Occipital lobe (tissue), 3 donors: ENCODE measurements at places on chromosomes 7 and 10.

DNA sequence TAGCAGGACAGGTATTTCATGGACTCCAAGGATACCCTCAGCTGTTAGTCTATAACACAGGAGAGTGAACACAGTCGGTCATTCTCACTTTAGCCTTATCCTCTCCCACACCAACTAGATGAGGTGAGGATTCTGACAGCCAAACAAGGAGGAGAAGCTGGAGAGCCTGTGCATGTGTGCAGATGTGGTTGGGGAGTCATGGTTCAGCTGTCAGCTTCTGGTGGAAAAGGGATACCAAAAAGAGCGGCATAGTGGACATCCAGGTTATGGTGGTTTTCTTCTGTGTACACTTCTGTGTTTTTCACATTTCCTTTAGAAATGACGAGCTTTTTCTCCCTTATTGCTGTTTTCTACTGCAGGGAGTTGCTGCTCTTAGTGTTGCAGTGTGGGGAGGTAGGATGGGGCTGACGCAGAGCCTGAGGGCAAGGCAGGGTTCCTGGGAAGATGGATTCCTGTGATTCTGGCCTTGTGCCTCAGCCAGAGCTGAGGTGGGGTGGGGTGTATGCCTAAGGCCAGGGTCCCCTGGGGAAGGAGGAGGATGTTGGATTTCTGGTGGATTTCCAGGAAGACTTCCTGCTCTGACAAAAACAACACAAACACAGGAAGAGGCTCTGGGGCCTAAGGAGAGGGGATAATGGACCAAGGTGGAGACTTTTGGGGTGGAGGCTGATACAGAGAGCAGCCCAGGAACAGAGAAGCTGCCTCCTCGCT lies 26.6 kb downstream of the PLAU start:
- DNase-seq = no peak

GRCh38 chr7:2325162-2325561 lies 10.9 kb upstream of the SNX8 start:
- DNase-seq = no peak

GRCh38 chr10:19546224-19546623 lies 270.0 kb upstream of the PLXDC2 start:
- no peak for DNase-seq

- DNase-seq = no peak
Measured at GRCh38 chr7:155204744-155205367, 92.8 kb upstream of the INSIG1 start.

DNA sequence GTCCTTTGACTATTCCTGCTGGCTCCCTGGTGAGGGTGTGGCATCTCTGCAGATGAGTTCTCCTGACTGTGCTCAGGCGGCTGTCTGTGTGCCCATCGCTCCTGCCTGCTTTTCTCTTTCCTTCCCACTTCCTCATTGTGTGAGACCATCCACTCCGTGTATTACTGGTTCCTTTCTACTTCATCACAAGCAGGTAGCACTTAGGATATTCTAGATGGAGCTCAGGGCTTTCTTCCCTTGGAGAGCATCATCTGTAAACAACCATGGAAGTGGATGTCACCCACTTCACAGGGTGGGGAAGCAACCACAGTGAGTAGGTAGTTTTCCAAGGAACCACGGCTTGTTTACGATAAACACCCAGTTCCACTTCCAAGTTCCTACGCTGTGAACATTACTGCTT lies 15.7 kb downstream of the DNAJB6 start:
- no peak for DNase-seq

DNA sequence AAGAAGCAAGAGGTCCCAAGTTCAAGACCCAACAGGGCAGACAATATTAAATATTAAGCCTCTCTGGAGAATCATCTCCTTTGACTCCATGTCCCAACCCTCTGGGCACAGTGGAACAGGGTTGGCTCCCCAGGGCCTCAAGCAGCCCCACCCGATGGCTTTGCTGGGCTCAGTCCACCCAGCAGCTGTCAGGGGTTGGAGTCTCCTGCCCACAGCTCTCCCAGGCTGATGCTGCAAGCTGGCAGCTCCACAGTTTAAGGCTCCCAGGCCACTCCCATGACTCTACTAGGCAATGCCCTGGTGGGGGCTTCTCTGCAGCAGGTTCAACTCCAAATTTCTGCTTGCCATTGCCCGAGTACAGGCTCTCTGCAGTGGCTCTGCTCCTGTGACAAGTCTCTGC lies 55.1 kb downstream of the LARP4B start:
- no peak for DNase-seq

GRCh38 chr10:128633864-128634540 lies 507.8 kb upstream of the MKI67 start:
- DNase-seq = no peak

DNA sequence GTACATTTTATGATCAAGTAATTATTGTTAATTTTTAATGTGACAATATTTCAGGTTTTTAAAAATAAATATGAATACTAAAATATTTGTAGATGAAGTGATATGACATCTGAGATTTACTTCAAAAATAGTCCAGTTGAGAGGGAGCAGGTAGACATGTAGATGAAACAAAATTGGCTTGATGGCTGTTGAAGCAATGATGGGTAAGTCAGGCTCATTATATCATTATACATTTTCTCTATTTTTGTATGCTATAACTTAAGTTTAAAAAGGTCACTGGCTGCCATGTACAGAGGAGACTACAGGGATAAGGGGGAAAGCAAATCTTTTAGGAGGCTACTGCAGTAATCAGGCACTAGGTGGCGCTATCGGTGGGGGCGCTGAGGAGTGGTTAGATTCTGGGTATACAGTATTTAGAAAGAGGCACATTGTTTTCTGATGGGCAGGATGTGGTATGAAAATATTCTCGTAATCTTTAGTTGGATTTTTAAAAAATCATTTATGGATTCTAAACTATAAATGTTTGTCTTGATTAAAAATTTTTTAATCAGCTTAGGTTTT lies 189.8 kb upstream of the IMMP2L start:
- DNase-seq = peak; percentile 23

DNA sequence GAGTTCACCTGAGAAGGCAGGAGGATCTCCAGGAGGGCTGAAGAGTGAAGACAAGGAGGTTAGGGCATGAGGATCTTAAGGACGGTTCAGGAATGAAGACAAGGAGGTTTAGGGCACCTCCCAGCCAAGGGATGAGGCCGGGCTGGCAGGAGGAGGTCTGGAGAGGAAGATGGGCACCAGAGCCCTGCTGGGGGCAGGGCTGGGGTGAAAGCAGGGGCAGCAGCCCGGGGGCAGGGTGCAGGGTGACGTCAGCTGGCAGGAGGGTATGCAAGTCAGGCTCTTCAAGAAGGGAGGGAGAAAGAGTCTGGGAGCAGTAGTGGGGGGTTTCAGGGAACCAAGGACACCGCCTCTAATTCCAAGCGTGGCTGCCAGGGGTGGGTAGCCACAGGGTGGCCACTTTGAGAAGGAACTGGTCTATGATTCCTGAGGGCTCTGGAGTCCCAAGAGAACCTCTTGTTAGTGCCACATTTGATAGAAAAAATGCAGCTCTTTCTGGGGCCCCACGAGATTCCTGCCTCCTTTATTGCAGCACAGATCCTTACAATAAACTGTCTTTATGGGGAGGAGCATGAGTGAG lies 101.6 kb downstream of the C10orf90 start:
- no peak for DNase-seq

- no peak for DNase-seq
Measured at GRCh38 chr7:61576-62360, 130.6 kb upstream of the FAM20C start.
